ENCODE measurements at places on chromosomes 1 and 21.

DNA sequence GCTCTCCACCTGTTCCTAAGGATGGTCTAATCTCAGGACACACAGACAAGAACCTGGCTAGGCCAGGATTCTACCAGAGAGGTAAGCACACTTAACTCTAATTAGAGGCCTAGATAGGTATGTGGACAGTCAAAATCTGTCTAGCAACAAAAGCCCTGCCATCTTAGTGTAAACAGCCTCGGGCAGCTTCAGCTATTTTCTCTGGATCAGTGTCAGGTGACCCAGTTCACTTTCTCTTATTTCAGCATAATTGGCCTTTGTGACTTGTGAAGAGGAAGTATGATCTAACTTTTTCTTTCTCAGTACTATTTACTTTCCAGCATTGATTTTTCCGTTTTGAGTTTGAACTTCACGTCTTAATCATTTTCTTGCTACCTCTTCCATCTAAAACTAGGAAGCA lies 217.7 kb downstream of the CRB1 start:
- peak; percentile 34 for DNase-seq

- DNase-seq, result no peak
Measured at GRCh38 chr1:115501476-115501875, 140.3 kb upstream of the VANGL1 start.

DNA sequence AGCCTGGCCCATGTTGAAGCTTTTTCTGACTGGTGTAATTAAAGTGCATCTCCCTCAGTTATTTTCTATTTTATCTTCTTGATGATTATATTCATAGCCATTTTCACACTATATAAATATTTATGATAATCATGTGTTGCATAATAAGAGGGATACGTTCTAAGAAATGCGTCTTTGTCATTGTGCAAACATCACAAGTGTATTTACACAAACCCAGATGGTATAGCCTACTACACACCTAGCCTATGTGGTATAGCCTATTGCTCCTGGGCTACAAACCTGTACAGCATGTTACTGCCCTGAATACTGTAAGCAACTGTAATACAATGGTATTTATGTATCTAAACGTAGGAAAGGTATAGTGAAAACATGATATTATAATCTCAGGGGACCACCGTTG lies 88.1 kb downstream of the BACH1 start:
- DNase-seq, result no peak

GRCh38 chr21:46126309-46127238 lies 28.7 kb downstream of the COL6A2 start:
- DNase-seq, result no peak

DNA sequence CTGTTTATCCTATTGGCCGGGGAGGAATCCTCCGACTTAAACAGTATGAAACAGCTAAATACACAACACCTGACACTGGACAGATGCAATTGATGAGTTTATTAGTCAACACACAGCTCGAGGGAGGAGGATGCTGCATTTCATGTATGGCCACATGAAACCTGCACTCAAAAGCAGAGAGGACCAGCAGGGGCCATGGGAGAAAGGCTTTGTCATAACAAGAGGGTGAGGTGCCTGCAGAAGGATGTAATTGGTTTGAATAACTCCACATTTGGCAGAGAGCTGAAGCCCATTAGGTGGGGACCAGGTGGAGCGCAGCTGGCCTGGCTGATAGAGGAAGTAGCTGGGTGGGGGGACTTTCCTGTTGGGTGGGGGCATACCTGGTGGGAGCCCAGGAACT lies 599.1 kb downstream of the PTPRU start:
- DNase-seq, result no peak

DNA sequence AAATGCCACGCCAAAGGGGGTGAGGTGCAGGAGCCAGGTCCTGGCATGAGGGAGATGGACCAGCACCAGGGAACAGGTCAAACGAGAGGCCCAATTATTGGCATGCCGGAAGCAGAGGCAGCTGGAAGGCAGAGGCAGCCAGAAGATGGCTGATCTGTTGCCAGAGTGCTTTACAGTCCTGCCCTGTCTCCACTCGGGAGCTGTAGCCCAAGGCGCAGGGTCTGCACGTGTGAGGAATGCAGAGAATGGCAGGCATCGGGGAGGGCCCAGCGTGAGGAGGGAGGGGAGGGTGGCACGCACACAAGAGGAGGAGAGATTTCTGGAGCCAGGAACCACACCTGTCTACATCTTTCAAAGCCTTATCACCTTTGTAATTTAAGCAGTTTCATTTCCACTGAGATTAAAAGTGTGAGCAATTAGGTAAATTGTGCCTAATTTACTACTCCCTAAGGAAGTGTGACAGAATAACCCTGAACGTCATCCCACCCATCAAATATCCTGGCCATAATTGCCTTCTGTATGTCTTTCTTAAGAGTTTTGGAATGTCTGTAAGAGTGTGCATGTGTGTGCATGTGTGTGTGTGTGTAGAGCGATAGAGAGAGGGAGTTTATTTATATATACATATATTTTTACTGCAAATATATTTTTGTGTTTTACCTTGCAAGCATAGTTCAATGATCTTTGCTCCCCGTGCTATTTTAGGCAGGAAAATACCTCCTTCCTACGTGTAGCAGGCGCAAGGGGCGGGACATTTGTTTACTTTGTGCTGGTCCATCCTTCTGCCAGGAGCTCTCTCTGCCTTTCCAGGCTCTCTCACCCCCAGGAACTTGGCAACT lies 125.5 kb upstream of the SERBP1 start:
- DNase-seq, result no peak

GRCh38 chr1:245874942-245875580 lies 632.0 kb downstream of the SMYD3 start:
- no peak for DNase-seq

DNA sequence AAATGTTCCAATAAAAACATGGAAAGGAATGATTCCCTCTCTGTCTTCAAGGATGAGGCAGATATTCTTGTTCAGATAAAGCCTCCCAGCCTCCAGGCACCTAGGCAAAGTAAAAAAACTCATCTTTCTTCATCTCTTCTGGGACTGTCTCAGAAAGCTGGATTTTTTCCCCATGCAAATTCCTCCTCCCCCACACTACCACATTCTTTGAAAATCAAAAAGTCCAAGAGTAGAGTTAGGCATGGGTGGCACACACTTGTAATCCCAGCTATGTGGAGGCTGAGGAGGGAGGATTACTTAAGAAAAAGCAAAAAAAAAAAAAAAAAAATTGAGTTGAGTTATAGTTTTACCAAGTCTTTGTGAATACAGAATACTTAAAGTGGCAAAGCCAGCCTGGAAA lies 82.8 kb downstream of the GLUL start:
- DNase-seq, result no peak

DNA sequence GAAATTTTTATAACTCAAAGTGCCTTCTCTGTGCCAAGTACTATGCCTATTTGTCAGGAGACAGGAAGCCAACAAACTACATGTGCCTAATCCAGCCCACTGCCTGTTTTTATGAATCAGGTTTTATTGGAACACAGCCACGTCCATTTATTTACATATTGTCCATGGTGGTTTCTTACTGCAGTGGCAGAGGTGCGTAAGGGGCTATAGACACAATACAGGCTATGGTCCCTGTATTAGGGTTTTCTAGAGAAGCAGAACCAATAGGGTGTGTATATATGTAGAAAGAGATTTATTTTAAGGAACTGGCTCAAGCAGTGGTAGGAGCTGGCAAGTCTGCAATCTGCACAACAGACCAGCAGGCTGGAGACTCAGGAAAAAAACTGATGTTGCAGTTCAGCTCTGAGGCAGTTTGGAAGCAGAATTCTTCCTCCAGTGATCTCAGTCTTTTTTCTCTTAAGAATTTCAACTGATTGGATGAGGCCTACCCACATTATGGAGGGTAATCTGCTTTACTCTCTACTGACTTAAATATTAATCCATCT lies 15.4 kb downstream of the PPIE start:
- DNase-seq, result no peak

- DNase-seq, result no peak
Measured at GRCh38 chr1:63322944-63323864, 837 bp downstream of the FOXD3 start.

DNA sequence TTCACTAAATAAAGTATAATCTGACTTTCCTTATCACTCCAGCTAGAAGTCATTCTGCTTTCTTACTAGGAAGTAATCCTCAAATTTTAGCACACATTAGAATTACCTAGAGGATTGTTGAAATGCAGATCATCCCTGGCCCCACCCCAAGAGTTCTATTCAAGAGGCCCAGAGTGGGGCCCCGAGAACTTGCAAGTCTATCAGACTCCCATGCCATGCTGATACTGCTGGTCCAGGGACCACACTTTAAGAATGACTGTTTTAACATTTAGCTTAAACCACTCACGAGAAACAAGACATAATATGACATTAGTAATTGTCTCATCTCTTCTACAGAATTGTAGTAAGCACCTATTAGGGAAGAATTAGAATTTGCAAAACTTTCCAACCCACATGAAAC lies 7.7 kb upstream of the SYNJ1 start:
- DNase-seq, result no peak

- DNase-seq, result no peak
Measured at GRCh38 chr1:200922406-200922805, 27.7 kb downstream of the INAVA start.

GRCh38 chr1:231069333-231069732 lies 29.3 kb upstream of the FAM89A start:
- no peak for DNase-seq

DNA sequence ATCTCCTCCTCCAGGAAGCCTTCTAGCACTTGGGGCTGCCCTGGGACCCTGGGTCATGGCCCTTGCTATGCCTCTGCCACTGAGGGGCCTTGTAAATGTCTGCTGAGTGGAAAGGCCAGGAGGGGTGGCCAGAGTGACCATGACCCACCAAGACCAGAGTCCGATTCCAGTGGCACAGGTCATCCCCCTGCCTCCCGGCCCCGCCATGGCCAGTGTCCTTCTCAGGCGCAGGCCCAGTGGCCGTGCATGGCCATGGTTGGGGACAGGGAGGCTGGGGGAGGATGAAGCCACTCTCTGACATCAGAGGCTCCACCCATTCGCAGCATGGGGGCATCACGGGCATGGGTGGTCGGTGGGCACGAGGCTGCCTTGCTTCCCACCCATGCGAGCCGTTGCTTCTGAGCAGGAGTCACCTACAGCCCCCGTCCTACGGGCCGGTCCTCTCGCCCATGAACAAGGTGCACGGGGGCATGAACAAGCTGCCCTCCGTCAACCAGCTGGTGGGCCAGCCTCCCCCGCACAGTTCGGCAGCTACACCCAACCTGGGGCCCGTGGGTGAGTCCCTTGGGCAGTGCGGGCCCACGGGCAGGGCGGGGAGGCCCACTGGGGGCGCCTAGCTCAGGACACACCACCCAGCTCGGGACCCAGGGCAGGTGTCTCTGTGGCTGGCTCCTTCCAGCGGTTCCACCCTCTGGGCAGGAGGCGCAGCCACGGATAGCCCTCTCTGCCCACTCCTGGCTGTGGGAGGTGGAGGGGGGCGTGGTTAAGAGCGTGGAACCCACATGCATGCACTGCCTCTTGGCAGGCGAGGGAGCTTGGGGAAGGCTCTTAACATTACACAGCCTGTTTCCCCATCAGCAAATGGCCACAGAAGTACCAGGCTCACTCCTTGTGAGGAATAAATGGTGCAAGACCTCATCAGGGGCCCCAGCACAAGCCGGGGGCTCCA lies 22.4 kb upstream of the CCDC27 start:
- DNase-seq, result peak; percentile 78

DNA sequence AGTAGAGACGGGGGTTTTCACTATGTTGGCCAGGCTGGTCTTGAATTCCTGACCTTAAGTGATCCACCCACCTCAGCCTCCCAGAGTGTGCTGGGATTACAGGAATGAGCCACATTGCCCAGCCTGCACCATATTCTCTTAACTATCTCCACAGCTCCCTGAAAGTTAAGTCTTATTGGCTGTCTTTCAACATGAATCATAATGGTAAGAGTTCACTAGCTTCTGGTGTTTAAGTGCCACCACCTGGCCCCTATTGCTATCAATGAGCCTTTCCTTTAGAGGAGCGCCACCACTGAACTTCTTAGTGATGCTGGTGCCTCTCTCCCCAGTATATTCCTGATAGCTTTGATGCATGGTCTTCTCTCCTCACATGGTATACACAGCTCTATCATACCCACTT lies 15.7 kb downstream of the ZFYVE9 start:
- no peak for DNase-seq

GRCh38 chr1:41351262-41352151 lies 9.7 kb upstream of the FOXO6 start:
- no peak for DNase-seq

GRCh38 chr1:23163395-23163794 lies 5.3 kb downstream of the LUZP1 start:
- no peak for DNase-seq

DNA sequence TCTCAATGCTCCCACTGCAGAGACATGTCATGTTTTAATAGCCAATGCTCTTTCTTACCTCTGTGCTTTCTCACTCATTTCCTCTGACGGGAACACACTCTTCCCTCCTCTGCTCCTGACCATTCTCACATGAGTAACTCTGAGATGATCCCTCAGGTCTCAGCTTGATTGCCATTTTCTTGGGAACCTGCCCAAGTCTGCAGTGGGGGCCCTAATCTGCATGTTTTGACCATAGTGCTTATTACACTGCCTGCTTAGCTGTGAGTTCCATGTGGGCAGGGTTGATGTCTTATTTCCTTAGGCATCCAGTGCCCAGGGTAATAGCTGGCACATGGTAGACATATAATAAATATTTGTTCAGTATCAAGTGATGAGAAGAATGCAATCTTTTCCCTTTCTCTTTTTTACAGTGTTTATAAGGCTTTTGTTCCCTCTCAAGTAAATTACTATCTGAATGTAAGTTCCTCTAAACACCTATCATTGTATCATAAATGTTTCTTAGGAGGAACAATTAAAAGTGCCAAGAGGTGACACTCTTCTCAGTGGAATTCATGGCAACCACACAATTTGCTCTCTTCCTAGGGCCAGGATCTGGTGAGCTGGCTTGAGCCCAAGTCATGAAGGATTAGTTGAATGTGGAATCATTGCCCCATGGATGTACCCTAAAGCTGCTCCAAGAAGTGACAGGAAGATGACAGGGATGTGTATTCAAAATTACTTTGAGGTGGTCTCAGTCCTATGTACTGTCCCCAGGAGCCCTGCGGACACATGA lies 485.4 kb upstream of the USP24 start:
- no peak for DNase-seq

DNA sequence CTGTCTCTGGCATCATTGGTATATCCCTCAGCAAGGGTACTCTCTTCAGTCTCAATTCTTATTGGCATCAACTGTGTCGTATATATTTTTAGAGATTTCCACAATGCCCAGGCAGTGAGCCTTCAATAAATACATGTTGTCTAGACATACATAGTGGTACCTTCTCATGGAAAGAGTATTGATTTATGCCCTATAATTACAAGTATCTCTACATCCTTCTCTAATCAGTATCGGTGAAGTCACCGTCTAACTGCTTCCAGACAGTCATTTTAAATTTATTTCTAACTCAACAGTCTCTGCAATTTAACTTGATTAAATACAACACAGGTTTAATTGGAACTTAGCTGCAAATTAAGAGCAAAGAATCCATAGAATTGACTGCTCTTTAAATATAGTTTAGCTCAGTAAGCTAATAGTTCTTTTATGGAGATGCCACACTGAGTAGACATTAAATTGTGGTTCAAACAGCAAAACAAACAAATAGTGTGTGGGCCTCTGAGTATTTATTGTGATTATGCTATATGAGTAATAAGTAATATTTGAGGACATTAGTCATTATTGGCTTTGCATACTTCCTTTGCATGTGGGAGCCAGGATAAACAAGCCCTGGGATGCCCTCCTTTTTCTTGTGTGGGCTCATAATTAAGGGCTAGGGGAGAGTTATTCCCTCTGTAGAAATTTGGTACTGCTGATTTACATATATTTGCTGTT lies 126.9 kb upstream of the DUSP10 start:
- no peak for DNase-seq

Measured in RPMI8226 (cell line).